Stimulated activated CD4-positive, alpha-beta T cell treated with anti-CD3 and anti-CD28 coated beads, Interleukin-12 subunit alpha, Interleukin-12 subunit beta, amount 100 ng/mL, for 48 hours (primary cell): ENCODE measurements at places on chromosomes 5 and 9.
A peak's percentile ranks its signal among the peaks of the same experiment; 100 is the strongest.

GRCh38 chr9:72476617-72477437 is 44.6 kb upstream of the TMC1 start:
- DNase-seq: peak; percentile 24

GRCh38 chr9:97906236-97906831 is 16.0 kb downstream of the TRMO start:
- DNase-seq: no peak

DNA sequence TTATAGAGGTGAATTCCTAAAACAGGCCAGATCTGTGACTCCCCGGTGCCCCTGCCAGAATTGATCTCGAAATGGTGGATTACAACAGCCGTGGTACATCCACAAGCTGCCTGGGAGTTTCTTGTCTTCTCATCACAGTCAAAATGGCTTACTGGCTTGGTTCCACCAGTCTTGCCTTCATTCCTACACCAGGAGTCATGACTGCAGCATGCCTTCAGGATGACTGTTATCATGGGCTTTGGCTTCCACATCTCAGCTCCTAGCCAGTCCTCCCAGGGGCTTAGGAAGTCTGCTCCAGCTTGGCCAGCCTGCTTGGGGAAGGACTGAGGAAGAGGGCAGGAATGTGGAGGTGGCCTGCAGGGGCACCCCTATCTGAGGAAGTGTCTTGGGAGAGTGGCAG is 132.9 kb upstream of the NR3C1 start:
- no peak for DNase-seq

- DNase-seq: no peak
Observed at GRCh38 chr9:37430841-37431597, 8.5 kb downstream of the GRHPR start.

DNA sequence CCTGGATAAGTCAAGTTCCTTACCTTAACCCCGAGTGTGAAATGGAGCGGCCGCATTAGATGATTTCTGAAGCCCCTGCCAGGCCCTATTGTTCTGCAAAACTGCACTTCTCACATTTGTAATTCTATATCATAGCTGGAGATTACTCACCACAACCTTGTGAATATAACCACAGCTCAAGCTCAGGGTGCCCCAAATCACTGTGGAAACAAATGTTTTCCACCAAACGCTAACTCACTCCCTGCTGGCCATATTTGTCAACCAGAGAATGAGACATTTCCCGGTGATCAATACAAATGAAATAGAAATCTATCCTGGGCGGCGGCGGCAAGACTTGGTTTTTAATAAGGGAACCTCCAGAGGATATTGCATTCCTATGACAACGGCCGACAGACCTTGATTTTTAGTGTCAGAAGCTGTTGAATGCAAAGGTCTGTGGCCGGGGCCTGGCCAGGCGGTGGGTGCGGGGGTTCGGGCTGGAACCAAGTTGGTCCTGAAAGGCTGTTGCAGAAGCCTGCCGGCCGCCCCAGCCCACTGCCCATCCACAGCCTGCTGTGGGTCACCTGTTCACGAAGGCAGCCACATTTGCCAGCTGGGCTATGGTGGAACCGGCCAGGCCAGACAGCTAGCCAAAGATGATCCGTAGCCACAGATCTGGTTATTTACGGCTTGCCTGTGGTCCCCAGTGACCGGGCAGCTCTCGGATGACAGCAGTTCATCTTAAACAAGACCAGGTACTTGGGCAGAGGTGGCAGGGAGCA is 93.9 kb upstream of the LMX1B start:
- DNase-seq: no peak

DNA sequence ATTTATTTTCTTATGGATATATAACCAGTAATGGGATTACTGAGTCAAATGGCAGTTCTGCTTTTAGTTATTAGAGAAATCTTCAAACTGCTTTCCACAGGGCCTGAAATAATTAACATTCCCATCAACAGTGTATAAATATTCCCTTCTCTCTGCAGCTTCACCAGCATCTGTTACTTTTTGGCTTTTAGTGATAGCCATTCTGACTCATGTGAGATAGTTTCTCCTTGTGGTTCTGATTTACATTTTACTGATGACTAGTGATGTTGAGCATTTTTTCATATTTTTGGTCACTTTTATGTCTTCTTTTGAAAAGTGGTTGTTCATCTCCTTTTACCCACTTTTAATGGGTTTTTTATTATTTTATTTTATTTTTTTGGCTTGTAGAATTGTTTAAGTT is 1290.3 kb upstream of the CDH9 start:
- DNase-seq: no peak

- DNase-seq: no peak
Observed at GRCh38 chr9:76500061-76500460, 41.1 kb downstream of the GCNT1 start.

DNA sequence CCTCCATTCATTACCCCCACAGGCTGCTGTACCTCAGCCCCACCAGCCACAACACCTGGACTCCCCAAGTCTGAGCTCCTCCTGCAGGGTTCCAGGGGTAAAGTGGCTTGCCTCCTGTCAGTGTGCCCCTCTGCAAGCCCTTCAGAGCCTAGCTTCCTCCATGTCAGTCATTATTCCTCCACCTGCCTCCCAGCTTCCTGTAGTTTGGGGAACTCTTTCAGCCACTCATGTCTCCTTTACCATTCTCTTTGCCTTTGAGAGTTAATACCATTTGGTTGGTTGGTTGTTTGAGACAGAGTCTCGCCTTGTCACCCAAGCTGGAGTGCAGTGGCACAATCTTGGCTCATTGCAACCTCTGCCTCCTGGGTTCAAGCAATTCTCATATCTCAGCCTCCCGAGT is 36.2 kb downstream of the IRF1 start:
- DNase-seq: no peak

DNA sequence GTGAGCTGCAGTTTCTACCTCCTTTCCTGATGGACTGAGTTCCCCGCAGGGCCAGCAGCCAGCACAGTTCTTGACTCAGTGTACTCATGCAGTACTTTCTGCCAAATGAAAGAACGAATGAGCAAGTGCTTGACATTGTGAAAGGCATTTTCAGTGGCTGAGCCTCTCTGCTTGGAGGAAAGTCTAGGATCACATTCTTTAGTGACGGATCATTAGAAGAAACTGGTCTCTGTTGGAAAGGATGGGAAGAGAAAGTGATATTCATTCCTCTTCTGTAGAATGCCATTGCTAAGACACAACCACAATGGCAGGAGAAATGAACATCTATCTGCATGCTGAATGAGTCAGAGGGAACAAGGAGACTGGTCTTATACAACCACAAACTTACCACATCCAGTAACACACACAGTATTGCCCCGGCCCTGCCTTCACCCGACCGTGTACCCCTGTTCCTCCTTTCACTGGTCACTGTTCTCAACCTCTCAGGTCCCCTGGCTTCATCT is 206.9 kb downstream of the CRB2 start:
- DNase-seq: no peak

DNA sequence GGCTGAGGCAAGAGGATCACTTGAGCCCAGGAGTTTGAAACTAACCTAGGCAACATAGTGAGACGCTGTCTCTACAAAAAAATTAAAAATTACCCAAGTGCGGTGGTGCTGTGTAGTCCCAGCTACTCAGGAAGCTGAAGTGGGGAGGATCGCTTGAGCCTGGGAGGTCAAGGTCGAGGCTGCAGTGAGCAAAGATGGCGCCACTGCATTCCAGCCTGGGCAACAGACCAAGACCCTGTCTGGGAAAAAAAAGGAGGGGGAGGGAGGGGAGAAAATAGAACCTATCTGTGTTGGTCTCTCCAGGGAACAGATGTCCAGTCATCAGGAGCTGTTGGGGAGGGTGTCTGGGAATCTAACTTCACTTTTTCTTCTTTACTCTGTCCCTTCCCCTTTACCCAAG is 24.3 kb downstream of the MAT2B start:
- DNase-seq: no peak

DNA sequence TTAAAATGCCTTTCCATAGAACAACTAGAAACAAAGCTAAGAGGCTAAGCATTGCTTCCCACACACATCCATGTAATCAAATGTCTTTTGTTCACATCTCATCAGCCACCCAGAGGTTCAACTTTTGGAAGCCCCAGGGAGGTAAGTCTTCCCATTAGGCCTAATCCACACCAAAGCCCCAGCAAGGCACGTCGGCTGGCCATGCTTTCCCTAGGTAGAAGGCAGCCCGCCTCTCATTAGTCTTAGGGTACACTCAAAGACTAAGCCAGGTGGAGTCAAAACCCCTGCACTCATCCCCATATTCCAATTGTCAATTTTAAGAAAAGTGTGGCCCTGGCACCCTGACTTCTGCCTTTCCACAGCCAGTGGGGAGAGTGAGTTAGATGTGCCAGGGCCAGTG is 87.9 kb downstream of the ATPSCKMT start:
- DNase-seq: no peak

GRCh38 chr9:133251773-133252172 is 23.2 kb downstream of the ABO start:
- no peak for DNase-seq

DNA sequence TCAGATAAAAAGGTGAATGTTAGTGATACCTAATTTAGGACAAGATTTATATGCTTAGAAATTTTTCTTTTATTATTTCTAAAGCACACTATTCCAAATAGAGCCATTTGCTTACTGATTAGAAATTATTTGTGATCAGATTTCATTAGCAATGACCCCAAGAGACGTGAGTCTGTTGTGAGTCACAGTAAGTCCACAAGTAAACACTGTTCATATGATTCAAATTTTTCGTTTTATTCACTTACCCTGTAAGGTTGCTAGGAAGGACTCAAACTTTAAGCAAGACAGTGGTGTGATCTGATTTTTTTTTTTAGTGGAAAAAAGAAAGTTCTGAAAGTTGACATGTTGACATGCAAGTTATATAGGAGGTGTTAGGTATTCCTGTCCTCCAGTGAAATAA is 1.2 kb downstream of the CARD6 start:
- DNase-seq: no peak

DNA sequence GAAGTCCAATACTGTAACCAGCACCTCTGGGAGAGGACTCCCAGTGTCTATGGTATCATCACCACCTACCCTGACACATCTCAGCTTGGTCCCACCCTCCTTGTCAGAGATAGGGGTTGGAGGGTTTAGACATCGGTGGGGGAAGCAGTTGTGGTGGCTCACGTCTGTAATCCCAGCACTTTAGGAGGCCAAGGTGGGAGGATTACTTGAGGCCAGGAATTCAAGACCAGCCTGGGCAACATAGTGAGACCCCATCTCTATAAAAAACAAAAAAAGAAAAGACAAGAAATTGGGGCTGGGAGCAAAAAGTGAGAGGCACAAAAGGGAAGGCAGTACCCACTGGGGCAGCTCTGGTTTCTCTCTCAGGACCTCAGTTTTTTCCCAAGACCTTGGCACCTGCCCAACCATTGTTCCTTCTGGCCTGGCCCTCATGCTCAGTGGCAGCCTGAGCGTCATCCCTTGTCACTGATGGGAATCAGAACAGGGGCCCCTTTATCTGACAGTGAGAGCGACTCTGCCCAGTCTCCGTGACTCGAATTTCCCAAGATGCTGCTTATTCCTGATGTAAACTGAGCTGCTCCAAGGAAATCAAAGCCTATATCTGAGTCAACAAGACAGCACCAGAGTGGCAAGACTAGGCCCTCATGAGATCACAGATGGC is 80.5 kb upstream of the HSPA9 start:
- no peak for DNase-seq

DNA sequence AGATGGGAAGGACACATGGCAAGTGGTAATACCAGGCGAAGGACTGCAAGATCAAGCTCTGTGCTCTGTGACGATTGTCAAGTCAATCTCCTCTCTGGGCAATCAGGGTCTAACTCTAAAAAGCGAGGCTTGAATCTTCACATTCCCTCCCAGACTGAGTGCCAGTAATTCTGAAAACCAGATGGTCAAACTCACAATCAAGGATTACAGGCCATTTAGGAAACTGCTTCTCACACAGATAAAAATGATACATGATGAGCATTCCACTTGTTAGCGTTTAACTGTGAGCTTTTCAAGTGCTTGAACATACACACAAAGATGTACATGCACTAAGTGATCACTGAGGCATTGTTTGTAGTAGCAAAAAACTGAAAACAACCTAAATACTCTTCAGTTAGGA is 210.1 kb downstream of the TRIM32 start:
- DNase-seq: no peak

DNA sequence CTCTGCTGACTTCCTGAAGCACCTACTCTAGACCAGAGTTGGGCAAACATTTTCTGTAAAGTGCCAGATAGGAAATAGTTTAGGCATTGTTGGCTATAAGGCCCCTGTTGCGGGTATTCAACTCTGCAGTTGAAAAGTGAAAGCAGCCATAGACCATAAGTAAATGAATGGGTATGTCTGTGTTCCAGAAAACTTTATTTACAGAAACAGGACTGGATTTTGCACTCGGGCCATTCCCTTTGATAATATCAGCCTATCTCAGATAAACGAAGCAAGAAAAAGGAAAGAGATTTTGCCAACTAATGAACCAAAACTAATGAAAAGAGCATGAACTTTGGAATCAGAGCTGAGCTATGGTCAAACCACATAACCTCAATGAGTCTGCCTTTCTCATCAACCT is 184.4 kb downstream of the SAXO1 start:
- no peak for DNase-seq

DNA sequence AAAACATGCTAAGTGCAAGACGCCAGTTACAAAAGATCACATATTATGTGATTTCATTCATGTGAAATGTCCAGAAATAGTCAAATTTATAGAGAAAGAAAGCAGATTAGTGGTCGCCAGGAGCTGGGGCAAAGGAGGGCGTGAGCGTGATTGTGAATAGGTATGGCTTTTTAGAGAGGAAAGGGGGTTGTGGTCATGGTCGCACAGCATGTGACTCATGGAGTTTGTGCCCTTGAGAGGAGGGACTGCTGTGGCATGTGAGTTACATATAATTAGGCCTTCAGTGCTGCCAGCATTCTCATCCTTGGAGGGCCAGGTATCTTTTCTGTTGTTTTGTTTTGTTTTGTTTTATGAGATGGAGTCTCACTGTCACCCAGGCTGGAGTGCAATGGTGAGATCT is 21.2 kb upstream of the MARCHF6 start:
- DNase-seq: no peak

GRCh38 chr9:111728617-111729366 is 65.9 kb downstream of the SHOC1 start:
- no peak for DNase-seq

DNA sequence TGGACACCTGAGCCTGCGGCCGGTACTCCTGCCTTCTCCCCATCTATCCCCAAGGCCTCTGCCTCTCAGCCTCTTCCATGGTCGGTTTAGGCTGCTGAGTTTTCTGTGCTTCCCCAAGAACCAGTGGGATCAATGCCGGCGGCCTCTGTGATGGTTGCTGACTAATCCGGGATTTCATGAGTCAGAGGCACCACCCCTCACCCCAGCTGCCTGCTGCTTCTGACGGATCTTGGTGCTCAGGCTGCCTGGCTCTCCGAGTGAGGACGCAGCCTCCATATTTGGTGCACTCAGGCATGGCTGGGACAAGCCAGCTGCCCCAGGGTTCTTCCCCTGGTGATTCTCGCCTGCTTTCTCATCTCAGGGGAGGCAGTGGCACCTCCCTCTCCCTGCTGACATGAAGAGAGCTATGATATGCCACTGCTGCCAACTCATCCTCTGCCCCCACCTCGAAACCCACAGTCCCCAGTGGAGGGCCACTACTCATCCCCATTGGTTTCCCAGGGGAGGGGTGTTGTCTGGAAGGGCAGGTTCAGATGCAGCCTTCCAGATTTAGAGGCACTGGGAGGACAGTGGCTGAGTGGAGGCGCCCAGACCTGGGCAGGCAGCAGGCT is 3.3 kb upstream of the MAN1B1 start:
- DNase-seq: no peak
